Esophagus squamous epithelium (tissue), 5 donors: ENCODE measurements at places on chromosomes 4 and X.

GRCh38 chrX:123201720-123202119 lies 17.6 kb downstream of the GRIA3 start:
- DNase-seq, result no peak

GRCh38 chr4:40255393-40256281 lies 58.8 kb downstream of the RHOH start:
- DNase-seq, result no peak

DNA sequence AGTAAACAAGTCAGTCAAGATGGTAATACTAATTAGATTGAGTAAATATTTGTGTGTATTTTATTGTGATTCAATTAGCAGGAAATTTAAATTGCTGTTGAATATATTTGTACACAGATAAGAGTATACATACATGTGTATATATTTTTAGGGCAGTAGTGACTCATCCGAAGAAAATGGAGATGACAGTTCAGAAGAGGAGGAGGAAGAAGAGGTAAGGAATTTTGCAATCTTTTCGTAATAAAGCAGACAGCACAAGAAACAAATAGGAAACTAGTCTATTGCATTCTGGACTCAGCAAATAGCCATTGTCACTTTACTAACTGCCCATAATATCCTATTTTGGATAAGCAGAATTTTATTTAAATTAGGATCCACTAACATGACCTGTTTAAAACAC lies 6.6 kb downstream of the IBSP start:
- DNase-seq, result no peak

- DNase-seq, result no peak
These were observed 5.0 kb downstream of the FGF2 start for GRCh38 chr4:122831515-122832196.

- no peak for DNase-seq
These were observed 9.7 kb upstream of the LSM6 start for GRCh38 chr4:146165840-146166239.

GRCh38 chr4:89754531-89754930 lies 82.4 kb downstream of the SNCA start:
- DNase-seq, result no peak

- no peak for DNase-seq
These were observed 246.3 kb downstream of the PDGFC start for GRCh38 chr4:156725257-156725656.

DNA sequence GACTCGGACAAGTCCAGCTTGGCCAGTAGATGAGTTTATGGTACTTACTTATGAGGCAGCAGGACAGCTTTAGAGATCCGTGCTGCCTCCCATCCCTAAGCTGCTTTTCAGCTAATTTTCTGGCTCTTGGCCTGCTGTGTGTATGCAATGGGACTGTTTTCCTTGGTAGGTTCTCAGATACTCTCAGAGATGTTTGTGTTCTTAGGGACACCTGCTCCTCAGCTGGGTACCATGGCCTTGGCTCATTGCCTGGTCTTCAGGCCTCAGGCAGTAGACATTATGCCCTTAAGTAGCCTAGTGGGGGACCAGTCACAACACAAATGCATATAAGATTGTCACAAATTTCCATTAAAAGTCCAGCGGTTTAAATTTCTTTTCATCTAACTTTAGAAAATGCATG lies 688.0 kb downstream of the PCDH7 start:
- no peak for DNase-seq

DNA sequence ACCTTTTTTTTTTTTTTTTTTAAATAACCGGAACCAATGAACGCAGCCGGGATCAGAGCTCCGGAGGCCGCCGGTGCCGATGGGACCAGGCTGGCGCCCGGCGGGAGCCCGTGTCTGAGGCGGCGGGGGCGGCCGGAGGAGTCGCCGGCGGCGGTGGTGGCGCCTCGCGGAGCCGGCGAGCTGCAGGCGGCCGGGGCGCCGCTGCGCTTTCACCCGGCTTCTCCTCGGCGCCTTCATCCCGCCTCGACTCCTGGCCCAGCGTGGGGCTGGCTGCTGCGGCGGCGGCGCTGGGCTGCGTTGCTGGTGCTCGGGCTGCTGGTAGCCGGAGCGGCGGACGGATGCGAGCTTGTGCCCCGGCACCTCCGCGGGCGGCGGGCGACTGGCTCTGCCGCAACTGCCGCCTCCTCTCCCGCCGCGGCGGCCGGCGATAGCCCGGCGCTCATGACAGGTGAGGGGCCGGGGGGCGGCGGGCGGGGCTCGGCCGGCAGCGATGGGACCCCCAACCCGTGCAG lies 337 bp downstream of the STIM2 start:
- no peak for DNase-seq

DNA sequence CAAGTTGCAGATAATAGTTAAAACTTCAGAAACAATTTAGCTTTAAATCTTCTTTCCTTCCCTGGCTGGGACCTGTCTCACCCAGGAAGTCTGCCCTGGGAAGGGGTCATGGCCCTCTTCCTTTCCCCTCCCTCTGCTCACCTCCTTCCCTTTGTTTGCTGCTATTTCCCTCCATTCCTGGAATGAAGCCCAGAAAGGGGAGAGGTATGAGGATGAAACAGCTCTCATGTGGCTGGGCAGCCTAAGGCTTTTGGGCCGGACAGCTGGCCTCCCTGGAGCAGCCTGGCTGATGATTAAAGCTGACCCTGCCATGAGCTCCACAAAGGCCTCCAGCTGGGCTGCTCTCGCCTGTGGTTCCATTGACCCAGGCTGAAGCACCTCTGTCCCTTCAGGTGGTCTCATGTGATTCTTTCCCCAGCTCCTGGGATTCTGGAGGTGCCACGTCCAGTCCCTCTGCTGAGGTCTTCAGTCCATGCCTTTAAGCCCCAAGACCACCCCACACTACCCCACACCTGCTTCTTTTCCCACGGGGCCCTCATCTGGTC lies 202.1 kb downstream of the PTTG2 start:
- DNase-seq, result no peak

- DNase-seq, result no peak
These were observed 10.2 kb upstream of the YIPF6 start for GRCh38 chrX:68488657-68489056.

- no peak for DNase-seq
These were observed 930.2 kb upstream of the GRID2 start for GRCh38 chr4:91373546-91373945.

DNA sequence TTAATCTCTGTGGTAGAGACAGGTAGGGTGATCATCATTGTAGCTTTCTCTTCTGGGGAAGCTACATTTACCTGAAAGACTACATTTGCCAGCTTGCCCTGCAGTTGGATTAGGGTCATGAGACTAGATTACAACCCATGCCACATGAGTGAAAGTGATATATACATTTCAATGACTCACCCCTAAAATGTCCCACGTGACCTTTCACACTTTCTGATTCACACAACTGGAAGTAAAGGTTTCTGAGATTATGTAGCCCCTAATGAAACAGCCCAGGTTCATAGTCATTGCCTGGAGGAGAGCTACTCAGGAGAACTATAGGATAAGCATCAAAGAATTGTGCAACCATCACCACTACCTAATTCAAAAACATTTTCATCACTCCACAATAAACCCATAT lies 17.8 kb downstream of the PDCL2 start:
- DNase-seq, result no peak

DNA sequence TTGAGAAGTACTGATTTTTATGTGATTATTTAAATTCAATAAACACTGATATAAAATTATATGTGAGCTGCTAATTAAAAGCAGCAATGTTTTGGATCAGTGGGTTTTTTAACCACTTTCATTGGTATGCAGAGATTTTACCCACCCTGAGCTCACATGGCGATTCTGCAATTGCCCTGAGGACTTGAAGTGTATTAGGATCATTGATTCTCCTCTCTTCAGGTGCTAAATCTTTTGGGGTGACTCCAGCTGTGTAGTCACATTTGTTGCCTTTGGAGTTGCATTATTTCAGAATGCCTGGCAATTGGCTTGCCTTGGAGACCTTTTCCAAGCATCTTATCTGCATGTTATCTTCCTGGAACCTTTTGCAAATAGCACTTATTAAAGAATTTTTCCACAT lies 51.3 kb downstream of the UGT8 start:
- DNase-seq, result no peak

DNA sequence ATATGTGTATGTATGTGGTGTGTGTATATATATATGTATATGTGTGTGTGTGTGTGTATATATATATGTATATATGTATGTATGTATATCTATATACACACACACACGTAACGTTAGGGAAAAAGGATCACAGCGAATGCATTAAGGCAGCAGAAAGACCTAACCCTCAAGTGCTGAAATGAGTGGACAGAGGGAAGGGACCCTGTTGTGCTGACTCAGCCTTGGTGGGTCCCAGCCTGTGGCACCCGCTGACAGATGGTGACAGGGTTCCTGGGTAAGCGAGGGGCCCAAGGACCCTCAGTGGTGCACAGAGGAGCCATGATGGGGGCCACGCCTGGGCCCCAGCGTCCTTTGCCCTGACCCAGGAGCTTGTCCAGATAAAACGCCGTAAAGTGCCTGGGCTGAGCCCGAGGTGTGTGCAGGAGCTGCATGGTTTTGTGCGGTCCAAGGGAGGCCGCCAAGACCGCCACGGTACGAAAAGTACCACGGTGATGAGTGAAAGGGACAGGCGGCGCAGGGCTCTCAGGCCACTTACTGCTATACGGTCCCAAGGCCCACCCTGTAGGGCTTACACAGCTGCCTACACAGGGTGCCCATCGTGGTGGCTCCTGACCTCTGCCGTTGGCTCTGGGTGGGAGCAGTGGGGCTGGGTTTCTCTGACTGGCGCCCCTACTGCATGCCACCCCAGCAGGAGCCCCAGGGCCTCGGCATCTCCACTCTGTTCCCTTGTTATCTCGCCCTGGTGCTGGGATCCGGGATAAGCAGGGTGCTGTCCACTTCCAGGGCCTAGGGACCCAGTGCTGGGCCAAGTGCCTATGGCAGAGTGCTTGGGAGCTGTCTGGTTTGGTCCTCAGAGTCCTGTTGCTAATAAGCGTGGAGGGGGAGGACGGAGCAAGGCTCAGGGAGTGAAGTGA lies 10.0 kb downstream of the SH3BP2 start:
- no peak for DNase-seq

GRCh38 chr4:164095313-164096110 lies 601.0 kb downstream of the TMA16 start:
- no peak for DNase-seq

DNA sequence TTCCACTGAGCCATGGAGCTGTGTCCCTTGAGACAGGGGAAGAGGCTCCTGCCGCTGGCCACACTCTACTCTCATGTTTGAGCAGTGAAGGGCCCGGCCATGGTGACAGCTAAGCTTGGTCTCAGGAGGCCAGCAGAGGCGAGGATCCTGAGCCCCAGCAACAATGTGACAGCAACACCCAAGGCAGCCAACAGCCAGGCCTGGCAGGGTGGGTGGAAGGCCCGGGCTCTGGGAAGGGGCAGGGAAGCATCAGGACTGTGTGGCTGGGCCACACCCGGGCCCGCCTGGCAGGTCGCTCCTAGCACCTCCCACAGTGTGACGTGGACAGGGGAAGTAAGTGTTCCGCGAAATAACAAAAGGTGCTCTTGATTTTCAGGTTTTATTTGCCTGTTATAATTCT lies 24.8 kb downstream of the L1CAM start:
- no peak for DNase-seq

GRCh38 chr4:169252339-169253112 lies 18.2 kb downstream of the SH3RF1 start:
- no peak for DNase-seq

DNA sequence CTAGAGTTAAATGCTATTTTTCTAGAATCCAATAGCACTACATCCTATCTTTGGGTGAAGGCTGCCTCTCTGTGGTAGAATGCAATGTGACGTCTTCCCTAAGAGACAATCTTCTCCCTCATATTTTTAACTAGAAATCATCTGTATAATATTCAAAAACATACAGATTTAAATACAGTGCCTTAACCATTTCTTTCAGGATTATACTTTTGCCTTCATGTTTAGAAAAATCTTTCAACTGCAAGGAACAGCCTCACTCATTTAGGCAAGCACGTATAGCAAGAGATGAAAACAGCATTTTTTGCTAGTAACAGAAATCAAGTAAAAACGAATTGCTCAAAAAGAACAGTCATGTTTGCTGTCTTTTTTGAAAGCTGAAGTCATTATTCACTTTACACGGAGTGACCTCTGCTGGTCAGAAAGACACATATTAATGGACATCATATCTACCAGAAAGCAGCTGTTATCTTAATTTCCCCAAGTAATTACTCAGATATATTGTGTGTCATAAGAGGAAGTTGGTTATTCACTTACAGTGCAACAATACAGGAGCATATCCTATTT lies 422.3 kb downstream of the STPG2 start:
- DNase-seq, result no peak

DNA sequence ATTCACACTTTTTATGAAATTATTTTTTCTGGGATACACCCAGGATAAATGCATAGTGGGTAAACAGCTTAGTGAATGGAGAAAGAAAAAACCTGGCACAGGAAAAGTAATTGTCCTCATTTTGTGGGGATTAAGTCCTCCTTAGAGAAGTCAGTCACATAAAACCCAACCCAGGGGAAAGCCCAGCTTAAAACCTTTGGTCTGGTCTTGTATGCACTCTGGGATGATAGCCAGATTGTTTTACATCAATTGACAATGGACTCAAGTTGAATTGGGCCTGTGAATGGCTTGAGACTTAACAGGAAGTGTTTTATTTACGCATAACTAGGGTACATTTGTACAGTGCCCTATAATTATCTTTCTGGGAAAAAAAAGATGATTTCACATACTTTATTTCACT lies 561.3 kb upstream of the GRIA3 start:
- DNase-seq, result no peak

DNA sequence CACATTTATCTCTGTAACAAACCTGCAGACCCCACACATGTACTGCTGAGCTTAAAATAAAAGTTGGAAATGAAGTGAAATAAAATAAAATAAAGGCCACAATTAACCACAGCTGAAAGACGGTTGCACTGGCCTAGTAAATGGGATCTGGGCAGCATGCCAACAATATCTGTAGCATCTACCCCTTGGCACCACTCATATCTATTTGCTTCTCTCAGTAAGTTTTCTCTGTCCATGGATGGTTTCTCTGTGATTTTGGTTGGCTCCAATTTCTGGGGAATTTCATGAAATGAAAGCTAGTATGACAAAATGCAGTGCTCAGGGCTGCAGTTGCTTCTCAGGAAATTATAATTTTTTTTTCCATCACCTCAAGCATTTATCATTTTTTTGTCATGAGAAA lies 172.0 kb upstream of the IL15 start:
- no peak for DNase-seq

GRCh38 chr4:152606753-152607152 lies 70.9 kb upstream of the FBXW7 start:
- DNase-seq, result no peak

- DNase-seq, result no peak
These were observed 126.6 kb downstream of the SLC39A8 start for GRCh38 chr4:102218656-102219055.

DNA sequence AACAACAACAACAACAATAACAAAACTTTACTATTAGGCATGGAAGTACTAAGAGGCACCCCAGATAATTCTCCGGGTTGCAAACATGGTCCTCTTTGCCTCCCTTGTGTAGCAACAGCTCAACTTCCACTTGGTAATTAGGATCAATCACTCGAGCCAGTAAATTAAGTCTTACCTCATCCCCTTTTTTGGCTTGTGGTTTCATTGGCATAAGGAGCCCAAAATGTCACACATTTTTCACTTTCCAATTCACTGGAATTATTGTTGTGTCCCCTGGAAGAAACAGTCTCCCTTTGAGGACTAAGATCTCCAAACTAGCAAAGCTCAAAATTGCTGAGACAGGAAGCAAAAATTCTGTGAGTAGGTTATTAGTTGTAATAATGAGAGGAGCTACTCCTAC lies 49.2 kb upstream of the HSD17B10 start:
- no peak for DNase-seq
